ENCODE measurements at places on chromosomes 1 and 21.

DNA sequence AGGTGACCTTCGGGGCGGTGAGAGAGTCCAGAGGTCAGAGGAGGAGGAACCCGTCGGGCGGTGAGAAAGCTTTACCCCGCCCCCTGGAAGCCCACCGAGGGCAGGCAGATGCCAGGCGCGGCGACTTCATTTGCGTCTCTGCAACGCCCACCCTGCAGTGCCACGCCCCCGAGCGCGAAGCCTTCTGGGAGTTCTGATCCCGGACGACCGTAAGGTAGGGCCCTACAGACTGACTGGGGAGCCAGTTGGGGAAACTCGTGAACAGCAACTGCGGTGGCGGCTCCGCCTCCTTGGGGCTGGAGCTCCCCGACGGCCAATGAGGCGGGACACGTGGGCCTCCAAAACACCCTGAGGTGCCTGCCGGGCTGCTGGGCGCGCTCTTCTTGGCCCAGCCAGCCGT, 46.0 kb upstream of the EDARADD start:
- DNase-seq, result no peak

DNA sequence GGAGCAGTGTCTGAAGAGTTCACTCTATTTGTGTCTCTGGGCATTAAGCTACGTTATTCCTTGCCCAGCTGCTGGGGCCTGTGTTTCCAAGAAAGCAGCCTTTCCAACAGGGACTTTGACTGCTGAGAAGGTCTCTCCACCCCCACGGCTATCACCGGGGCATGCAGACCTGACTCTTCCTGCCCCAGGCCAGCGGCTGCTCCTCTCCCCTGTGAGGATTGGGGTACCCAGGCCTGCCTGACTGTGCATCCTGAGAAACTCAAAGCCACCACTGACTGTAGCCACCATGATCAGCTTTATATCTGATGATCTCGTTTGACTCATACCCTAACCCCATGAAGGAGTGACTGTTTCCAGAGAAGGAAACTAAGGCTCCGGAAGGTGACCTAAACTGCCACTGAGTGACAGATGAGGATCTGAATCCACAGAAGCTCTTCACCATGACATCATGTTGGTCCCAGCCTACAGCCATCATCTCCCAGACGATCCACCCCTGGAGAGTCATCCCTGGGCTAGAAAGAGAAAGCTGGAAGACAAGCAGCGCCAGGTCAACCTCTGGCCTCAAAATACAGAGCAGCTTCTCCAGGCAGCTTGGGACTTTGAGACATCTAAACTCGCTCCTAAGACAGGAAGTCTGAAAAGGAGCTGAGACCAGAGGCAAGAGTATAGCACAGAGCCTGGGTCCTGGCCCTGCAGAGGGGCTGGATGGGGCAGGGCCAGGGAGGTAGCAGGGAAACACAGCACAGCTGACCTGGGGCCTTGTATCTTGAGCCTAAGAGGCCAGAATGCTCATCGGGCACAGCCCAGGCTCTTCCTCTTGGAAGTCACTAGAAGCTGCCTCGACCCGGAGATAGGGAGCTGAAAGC, 244.0 kb upstream of the VAMP3 start:
- no peak for DNase-seq

DNA sequence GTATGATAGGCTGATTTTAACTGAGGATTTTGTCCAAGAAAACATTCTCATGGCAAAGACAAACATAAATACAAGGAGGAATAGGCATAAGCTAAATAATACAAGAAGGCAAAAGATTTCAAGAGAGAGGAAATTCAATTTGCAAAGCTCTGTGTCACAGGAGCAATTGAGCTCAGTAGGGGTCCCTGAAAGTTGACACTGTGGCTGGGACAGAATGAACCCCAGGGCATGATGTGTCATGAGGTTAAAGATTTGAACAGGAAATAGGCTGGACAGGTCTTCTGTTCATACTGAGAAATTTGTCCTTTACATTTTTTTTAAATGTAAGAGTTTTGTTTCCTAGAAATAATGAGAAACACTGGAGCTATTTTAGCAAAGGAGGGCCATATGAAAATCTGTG, 555.4 kb upstream of the NEGR1 start:
- DNase-seq, result no peak

DNA sequence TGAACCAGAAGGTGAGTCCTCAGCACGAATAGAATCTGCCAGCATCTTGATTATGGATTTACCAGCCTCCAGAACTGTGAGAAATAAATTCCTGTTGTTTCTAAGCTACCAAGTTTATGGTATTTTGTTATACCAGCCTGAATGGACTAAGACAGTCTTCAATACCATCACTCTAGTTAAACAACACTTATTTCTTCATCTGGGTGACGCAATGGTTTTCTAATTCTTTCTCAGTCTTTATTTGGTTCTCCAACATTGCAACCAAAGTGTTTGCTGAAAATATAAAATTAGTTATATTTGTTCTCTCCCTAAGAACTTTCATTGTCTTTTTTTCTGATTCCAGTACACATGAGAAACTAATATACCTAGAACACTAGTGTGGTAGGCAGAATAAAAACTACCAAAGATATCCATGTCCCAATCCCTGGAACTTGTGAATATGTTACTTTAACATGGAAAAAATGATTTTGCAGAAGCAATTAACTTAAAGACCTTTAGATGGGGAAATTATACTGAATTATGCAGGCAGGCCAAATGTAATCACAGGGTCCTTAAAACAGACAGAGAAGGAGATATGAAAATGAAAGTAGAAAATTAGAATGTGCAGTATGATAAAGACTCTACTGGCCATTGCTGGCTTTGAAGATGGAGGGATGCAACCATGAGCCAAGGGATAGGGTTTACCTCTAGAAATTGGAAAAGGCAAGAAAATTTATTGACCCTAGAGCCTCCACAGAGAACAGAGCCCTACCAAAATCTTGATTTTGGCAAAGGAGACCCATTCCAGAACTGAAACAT, 1115.1 kb downstream of the PLA2G4A start:
- DNase-seq, result no peak

DNA sequence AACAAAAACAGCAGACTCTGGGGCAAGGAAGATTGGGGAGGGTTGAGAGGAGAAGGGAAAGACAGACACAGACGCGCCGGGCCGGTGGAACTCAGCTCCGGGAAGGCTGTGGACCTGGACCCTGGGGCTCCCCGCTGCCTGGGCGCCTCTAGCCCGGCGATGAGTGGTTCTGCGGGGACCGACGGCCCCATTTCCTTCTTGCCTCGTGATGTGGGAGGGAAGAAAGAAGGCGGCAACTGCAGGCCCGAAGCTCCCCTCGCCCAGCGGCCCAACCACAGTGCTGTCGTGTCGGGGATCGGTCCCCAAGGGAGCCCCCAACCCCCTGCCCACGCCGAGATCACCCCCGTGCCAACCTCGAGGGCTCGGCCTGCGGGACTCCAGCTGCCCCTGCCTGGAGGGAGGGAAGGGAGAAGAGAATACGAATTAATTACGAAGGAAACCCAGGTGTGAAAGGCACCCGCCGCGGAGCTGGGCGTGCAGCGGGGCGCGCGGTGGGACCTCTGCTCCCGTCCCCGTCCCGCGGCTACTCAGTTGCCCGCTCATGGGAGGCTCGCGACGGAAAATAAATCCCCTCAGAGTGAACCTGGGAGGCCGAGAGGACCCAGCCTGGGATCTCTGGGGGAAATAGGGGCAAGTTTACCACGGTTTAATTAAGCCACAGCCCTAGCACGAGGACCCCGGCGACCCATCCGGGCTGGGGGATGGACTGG, 7.4 kb downstream of the FOXD3 start:
- DNase-seq, result no peak

GRCh38 chr1:212838145-212838544, 9.3 kb downstream of the SPATA45 start:
- no peak for DNase-seq

- no peak for DNase-seq
These were observed 216.9 kb downstream of the NUF2 start for GRCh38 chr1:163538667-163539066.

GRCh38 chr1:151960780-151961513, 32.7 kb downstream of the S100A10 start:
- DNase-seq, result no peak

- no peak for DNase-seq
These were observed 16.9 kb upstream of the GLIS1 start for GRCh38 chr1:53755874-53756273.

- DNase-seq, result no peak
These were observed 1587.3 kb downstream of the NCAM2 start for GRCh38 chr21:22585558-22585957.

GRCh38 chr1:32969566-32969965, 5.0 kb upstream of the RNF19B start:
- DNase-seq, result no peak

GRCh38 chr1:233424779-233425178, 97.3 kb downstream of the MAP3K21 start:
- DNase-seq, result no peak

- DNase-seq, result no peak
These were observed 38.7 kb upstream of the BATF3 start for GRCh38 chr1:212738330-212738729.

DNA sequence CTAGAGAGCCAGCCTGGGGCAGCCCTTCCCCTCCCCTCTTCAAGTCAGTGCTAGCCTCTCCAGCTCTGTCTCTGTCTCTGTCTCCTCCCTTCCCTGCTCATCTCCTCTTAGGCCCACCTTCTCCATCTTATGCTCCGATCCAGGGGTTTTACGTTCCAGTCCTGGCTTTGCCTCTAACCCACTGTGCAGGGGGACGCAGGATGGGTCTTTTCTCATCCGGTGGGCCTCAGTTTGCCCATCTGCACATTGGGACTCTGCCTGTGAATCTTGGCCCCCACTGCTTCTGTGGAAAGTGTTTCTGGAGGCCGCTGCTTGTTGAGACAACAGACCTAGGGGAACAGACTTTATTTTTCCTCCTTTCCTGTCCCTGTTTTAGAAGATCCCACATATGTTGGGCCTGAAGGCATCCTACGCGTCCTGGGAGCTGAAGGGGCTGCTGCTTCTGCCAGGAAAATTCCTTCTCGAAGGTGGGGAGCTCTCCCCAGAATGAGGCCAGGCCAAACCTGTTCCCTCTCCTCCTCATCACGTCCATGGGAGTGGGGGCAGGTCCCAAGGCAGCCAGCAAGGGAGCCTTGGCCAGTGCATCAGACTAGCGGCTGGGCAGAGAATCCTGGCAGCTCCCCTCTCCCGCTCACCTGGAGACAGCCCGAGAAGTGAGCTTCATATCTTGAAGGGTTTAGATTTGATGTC, 99.5 kb upstream of the CSF3R start:
- DNase-seq, result no peak

DNA sequence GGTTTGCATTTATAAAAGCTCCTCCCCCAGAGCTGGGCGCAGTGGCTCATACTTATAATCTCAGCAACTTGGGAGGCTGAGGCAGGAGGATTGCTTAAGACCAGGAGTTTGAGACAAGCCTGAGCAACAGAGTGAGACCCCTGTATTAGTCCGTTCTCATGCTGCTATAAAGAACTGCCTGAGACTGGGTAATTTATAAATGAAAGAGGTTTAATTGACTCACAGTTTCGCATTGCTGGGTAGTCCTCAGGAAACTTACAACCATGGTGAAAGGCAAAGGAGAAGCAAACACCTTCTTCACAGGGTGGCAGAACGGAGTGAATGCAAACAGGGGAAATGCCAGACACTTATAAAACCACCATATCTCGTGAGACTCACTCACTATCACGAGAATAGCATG, 52.5 kb downstream of the ZNF684 start:
- no peak for DNase-seq

- no peak for DNase-seq
These were observed 25.2 kb upstream of the SPAG17 start for GRCh38 chr1:118210051-118210722.

DNA sequence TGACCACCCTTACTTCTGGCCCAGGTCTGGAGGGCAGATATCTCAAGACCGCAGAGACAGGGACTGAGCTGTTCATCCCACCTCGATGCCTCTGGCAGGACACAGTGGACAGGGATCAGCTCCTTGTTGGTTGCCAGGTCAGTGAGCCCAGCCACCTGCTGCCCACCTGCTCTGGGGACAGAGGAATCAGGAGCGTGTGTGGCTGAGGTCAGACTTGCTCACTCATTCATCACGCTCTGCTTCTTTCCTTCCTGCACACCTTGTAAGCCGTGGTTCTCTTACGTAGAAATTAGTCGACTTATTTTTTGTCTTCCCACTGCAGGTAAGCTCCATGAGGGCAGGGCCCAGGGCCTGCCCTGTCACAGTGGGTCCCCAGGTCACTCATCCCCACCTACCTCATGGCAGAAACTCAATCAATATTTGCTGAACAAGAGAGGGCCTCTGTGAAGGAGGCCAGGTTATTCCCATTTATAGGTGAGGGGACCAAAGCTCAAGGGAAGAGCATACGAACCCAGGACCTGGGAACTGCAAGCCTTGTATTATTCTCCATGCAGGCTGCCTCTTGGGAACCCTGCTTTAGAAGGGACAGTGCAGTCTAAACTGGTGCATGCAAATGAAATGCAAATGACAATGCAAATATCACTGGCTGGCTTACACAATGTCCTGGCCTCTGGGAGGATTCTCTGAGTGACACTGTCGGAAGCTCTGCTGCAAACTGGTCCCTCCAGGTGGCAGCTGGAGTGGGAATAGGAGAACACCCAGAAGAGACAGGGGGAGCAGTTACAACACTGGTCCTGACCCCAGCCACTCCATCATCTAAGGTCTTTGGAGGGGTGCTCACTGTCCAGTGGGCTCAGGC, 58.4 kb upstream of the PAX7 start:
- no peak for DNase-seq

GRCh38 chr1:115409094-115410015, 71.3 kb upstream of the NGF start:
- no peak for DNase-seq

DNA sequence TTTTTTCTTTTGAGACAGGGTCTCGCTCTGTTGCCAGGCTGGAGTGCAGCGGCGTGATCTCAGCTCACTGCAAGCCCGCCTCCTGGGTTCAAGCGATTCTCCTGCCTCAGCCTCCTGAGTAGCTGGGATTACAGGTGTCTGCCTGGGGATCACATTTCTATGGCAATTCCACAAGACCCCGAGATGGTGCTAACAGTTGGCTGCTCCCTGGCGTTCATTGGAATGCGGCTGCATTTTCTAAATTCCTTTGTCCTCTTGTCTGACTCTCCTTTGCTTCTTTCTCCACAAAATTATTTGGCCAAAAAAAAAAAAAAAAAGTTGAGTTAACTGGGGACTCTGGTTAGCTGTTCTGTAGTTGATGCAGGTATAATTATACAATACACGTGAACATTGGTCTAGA, 176.4 kb downstream of the ETS2 start:
- DNase-seq, result no peak

DNA sequence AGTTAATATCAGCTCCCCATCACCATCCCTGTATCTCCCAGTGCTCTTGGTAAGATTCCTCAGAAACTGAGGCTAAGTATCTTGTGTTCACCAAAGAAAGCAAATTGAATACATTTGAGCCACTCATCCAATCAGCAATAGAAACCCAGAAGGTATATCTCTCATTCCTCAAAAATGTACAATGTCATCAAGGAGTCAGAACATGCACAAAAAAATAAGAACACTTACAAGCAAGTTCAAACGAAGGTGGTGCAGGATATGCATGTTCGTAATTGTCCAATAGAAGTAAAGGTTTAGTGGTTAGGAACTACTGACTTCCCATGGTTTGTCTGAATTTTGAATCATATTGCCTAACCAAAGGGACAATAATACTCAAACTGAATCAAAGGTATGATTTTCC, 24.3 kb downstream of the RXRG start:
- DNase-seq, result no peak

GRCh38 chr21:36783612-36784374, 84.9 kb downstream of the SIM2 start:
- DNase-seq, result no peak

All from NCI-H2081 treated with DMSO at 0.1 percent for 48 hours (cell line).